ENCODE measurements at places on chromosomes 6 and 20.

DNA sequence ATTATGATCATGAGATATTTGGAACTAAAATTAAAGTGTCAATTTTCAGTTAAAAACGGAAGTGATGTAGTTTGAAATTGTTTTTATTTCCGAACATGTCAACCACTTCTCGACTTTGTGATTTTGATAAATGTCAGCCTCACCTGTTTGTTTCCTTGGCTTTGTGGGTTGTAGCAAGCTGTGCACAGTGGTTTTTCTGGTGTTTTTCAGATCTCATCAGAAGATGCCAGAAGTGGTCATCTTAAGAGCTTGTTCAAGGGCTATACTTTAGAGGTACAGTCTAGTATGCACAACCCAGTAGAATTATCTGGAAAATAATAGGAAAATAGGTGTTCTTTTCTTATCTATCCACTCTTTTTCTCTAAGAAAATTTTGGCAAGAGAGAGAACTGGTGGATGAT is 134.0 kb downstream of the GRIK2 start:
- DNase-seq, result no peak

- DNase-seq, result no peak
These were observed 2.6 kb upstream of the ADGB start for GRCh38 chr6:146595972-146596731.

DNA sequence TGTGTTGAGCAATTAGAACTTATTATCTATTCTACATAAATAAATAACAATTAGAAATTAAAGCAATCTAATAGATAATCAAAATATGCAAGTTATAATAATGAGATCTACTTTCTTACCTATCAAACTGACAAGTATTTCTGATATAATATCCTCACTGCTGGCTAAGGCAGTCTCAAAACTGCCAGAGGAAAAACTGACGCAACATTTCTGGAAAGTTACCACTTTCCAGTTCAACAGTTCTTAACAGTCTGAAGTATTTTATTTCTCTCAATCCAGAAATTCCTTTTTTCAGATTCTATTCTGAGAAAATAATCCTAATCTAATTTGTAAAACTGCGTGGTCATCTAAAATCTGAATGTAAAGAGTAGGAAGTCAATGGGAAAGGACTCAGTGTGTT is 121.0 kb downstream of the TRDN start:
- peak; percentile 42 for DNase-seq

- no peak for DNase-seq
These were observed 158.1 kb upstream of the B3GAT2 start for GRCh38 chr6:71114986-71115385.

GRCh38 chr6:30963641-30964040 is 19.9 kb upstream of the MUC21 start:
- peak; percentile 18 for DNase-seq

- no peak for DNase-seq
These were observed 2.9 kb downstream of the SALL4 start for GRCh38 chr20:51799401-51799860.

GRCh38 chr6:156980515-156980914 is 203.3 kb downstream of the ARID1B start:
- no peak for DNase-seq

GRCh38 chr20:62181808-62182207 is 1.0 kb upstream of the MTG2 start:
- peak; percentile 21 for DNase-seq

DNA sequence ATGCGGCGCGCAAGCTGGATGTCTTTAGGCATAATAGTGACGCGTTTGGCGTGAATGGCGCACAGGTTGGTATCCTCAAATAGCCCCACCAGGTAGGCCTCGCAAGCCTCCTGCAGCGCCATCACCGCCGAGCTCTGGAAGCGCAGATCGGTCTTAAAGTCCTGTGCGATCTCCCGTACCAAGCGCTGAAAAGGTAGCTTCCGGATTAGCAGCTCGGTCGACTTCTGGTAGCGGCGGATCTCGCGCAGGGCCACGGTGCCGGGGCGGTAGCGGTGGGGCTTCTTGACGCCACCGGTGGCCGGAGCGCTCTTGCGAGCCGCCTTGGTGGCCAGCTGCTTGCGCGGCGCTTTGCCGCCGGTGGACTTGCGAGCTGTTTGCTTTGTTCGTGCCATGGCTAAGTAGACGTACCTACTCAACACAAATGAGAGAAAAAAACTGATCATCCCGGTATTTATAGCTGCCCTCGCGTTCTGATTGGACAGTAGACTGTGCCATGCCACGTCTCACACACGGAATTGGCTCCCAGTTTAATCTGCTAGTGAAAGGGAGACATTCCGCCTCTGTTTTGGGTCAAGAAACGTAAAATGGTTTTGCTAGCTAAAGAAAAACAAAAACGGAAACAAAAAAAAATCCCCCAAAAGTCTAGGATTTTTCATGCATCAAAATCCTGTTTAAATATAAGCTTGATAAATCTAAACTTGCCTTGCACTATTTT is 40.1 kb downstream of the OR2B2 start:
- peak; percentile 96 for DNase-seq

- DNase-seq, result no peak
These were observed 722 bp upstream of the TMEM14B start for GRCh38 chr6:10746915-10747250.

DNA sequence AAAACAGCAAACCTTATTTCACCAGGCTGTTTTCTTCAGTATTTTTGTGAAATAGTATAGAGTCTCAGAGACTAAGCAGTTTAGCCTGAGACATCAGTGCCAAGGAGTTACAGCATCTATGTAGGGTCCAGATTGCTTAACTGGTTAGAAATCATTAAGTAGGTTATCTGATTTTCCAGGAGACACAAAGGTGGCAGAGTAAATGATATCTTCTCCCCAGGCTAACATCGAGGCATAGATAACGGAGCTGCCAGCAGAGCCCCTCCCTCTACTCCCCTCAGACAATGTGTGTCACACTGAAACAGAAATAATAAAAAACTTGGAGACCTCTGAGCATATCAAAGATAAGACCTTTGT is 473.0 kb upstream of the CITED2 start:
- peak; percentile 12 for DNase-seq

- DNase-seq, result no peak
These were observed 24.3 kb upstream of the CDYL start for GRCh38 chr6:4751823-4752464.

DNA sequence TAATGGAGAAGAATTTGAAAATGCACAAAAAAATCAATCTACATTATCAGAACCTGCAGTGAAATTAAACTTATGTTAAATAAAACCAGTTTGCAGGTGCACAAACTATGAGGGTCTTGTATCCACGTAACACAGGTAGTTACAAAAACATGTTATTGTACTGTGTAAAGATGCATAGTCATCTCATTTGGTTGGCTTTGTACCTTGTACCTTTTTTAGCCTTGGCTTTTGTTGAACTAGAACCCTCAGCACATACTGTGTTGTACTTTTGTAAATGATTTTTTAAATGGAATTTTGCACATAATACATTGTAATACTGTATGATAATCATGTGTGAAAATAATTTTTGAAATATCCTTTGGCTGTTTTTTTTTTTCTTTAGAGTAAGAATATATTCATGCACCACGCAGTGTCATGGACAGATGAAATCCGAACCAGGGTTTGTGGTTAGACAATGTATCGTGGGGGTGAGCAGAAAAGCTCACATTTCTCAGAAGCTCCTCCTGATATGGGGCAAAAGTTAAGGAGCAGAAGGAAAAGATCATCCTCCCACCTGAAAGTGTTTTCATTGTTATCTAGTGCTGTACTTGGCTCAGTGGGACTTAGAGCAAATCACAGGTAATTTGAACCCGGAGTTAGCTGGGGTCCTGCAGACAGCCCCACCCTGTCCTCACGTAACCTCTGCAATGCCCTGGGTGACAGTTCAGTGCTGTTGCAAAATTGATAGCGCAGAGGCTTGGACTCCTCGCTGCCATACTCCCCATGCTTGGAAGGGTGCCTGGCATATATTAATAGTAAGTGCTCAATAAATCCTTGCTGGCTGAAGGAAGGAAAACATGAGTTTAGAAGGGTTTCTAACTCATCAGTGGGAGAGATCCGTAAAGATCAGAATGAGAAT is 14.8 kb upstream of the NAA20 start:
- DNase-seq, result no peak

DNA sequence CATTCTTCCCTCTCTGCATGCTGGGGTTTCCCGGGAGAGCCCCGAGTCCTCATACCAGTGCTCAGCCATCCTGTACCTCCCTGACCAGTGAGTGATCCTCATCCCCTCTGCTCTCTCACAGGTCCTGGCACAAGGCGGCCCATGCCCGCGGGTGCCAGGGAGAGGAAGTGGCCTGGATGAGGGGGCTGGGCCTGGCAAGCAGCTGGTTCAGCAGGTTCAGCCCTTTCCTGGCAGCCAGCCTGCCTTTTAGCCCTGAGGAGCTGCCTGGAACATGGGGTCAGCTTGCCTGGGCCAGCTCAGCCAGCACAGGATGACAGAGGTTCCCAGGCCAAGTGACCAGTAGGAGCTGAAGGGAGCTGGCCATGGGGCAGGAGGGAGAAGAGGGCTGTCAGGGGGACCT is 10.9 kb downstream of the MOCS1 start:
- DNase-seq, result no peak

- no peak for DNase-seq
These were observed 16.5 kb upstream of the NTSR1 start for GRCh38 chr20:62692176-62692575.

DNA sequence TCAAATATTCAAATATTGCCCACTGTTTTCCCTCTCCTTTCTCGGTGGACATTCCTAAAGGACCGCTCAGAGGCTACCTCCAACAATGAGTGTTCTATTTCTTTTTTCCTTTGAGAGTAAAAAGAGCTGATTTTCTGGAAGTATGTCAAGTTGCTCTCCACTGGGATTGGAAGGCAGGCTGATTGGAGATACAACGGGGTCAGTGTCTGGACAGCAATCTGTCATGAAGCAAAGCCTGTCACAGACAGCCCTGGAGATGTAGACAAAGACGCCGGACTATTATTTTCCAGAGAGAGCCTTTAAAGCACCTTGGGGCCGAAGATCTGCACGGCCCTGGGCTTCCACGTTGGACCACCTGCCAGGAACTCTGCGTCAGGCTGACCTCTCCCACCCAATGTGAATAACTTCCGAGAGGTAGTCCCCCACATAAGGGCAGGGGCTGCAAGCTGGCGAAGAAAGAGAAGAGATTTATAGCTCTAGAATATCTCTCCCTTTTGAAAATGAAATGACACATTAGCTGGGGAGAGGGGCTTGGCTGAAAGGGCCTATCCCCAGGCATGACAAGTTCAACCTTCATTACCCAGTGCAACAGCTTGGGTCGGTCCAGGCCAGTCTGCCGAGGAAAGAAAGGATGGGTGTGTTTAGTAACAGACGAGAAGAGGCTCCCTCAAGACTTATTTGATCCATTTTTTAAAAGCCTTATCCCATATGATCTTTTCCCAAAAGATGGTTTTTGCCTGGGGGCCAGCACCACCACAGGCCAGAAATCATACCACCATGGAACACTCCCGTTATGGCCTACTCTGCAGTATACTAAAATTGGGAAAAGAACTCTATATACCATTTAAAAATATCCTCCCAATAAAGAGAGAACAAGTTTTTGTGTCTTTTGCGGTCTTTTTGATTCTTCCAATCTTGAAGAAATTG is 131.1 kb downstream of the OLIG3 start:
- no peak for DNase-seq

GRCh38 chr20:24981790-24982189 is 10.8 kb downstream of the APMAP start:
- DNase-seq, result no peak

- DNase-seq, result no peak
These were observed 1692.2 kb downstream of the HACE1 start for GRCh38 chr6:103167345-103168071.

GRCh38 chr6:108658174-108658573 is 97.5 kb downstream of the FOXO3 start:
- DNase-seq, result no peak

DNA sequence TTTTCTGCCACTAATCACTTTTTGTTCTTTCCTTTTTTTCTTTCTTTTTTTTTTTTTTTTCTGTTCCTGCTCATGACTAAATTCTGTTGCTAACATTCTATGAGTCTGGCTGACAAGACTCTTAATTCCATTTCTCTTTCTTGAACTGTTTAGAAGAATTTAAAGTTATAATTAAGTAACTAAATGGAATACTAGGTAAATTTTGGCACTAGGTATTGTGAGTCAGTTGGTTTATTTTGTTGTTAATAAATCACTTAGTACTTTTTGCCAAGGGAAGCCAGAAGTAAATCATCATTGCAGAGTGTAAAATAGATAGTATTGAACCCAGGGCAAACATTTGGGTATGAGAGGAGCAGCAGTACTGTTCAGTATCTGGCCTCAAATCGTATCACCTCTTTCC is 42.0 kb upstream of the PRDM1 start:
- no peak for DNase-seq

DNA sequence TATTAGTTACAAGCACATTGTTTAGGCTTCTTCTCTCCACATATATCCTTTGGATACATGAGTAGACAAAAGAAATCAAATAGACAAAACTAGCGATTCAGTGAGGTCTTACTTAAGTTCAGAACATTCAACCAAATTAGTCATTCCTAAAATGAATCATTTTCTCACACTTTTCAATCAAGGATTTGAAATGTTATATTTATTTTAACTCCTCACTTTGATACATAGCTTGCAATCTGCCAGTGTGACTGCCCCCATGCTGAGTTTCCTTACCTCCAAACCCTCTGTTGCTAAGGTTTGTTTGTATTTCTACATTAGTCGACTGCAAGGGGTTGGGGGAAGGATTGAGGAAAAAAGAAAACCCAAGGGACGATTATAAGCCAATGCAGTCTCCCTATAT is 3.5 kb upstream of the MOXD1 start:
- DNase-seq, result peak; percentile 60

DNA sequence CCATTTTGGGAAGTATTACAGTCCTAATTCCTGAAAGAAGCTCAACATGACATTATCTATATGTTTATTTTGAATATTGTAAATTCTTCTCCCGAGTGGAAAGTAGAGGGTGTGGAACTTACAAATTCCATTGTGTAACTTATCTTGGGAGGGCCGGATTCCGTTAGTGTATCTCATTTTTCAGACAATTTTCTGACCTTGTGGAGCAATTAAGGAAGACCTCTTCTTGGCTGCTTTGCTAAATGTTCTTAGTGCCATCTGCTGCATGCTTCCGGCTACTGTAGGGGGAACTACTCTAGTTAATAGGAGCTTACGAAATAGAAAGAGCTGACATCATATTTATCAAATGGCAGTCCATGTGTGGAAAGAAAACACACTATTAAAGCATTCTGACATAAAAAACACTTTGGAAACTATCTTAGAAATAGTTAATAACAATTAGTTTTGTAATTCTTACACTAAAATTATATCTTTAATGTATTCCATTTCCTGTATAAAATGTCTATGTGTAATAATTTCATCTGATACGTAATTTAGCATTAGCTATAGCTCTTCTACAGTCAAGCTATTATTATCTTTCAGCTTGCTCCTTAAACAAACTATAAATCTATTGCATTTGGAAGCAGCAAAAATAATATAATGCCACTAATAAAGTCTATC is 41.5 kb upstream of the KCNQ5 start:
- DNase-seq, result peak; percentile 90

- DNase-seq, result no peak
These were observed 11.6 kb upstream of the VNN1 start for GRCh38 chr6:132725471-132725870.

- DNase-seq, result peak; percentile 23
These were observed 54.5 kb upstream of the DYNLRB1 start for GRCh38 chr20:34461779-34462087.

GRCh38 chr6:47267301-47267700 is 42.4 kb downstream of the TNFRSF21 start:
- DNase-seq, result no peak

All from GM23248 (cell line).